CD4-positive, CD25-positive, alpha-beta regulatory T cell (primary cell): ENCODE measurements at places on chromosomes 3 and 15. TPM values are rescaled to one million over a fixed set of nuclear protein-coding genes. Genes with fewer than 3 reads are reported as not detected.

DNAH1 gene
- polyA plus RNA-seq, result 1.1 TPM

THRB gene
- not detected for polyA plus RNA-seq

STXBP5L gene
- not detected for polyA plus RNA-seq

DNA sequence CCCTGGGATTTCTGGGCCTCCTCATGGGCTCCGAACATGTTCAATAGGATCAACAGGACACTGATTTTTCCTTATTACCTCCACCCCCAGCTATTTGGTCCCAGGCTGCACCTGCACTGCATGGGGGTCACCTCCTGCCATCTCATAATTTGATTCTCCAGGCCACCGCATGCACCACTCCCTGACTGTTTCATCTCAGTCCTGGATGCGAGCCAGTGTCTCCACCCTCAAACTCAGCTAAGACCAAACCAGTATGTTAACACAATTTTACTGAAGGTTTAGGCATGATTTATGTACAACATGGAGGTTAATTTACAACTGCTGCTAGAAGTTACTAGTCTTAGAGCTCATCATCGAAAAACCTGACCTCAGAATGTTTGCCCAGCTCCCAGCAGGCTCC lies 249.5 kb downstream of the UACA start:
- H3K27me3 ChIP-seq, result no peaks in the 10 kb centered on the region
- H3K36me3 ChIP-seq, result no peaks in the 10 kb centered on the region
- no peak for DNase-seq

GRCh38 chr3:38001456-38002081 lies 11.0 kb downstream of the VILL start:
- peaks cover 18% of the 10 kb centered on the region for H3K36me3 ChIP-seq
- peaks cover 22% of the 10 kb centered on the region for H3K4me1 ChIP-seq
- no peak overlapping the region for H3K27ac ChIP-seq

- H3K36me3 ChIP-seq, result no peaks in the 10 kb centered on the region
- H3K27ac ChIP-seq, result no peak overlapping the region
- H3K4me1 ChIP-seq, result no peaks in the 10 kb centered on the region
- DNase-seq, result no peak
- H3K4me3 ChIP-seq, result no peak overlapping the region
- peaks cover 14% of the 10 kb centered on the region for H3K27me3 ChIP-seq
These were observed 19.2 kb downstream of the EID1 start for GRCh38 chr15:48896869-48897814.
